ENCODE measurements at places on chromosomes 5 and 9.
A peak's percentile ranks its signal among the peaks of the same experiment; 100 is the strongest.

GRCh38 chr9:37426846-37427245 is 4.3 kb downstream of the GRHPR start:
- no peak for DNase-seq

- DNase-seq = no peak
Observed at GRCh38 chr9:137206602-137207001, 1.1 kb downstream of the NDOR1 start.

DNA sequence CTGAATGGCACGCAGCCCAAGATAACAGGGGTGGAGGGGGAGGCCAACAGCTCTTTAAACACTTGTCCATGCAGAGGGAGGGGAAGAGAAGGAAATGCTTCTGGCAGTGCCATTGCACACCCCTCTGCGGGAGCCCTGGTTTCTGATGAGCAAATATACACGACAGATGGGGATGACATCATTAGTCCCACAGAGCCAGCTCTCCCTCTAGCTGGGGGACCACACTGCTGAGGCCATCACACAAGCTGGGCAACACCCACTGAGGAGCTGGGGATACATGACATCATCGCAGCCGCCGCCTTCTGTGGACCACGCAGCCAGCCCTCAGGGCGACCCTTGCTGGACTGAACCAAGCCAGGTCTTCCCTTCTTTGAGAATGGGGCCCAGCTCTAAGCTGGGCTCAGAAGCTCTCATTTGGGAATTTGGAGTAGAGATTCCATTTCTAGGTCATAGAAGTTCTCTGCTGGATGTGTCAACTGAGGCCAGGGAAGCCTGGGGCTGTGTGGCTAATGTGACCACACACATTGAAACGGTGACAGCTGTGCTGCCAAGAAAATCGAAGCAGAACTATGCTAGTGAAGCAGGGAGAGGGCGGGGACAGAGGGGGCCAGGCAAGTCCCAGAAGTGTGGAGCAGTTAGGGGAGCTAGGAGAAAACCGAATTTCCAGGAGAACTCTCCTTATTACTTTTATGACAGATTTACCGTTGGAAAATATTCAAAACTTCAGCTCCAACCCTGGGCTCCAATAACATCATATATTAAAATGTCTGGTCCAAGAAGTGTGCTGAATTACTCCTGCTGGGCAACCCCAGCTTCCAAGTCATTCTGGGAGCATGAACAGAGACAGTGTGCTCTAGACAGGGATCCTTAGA is 79.5 kb downstream of the PRRT1B start:
- peak; percentile 89 for DNase-seq

GRCh38 chr5:181050016-181050415 is 9.9 kb downstream of the BTNL9 start:
- DNase-seq = no peak

- DNase-seq = no peak
Observed at GRCh38 chr9:5543875-5544702, 33.8 kb downstream of the PDCD1LG2 start.

DNA sequence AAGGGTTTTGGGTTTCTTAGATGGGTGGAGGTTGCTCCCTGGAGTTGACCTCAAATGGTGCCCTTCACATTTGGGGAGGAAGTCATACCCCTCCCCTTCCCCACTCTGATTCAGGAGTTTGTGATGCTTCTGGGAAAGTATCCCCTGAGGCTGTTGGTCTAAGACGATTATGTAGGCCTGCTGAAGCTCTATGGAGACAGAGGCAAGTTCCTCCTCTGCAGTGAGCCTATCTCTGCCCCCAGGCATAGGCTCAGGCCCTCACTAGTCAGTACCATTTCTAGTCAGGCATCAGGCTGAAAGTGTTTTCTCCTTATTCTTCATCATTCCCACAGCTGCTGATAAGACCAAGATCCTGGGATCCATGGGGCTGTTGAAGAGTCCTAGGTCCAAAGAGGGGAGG is 271.6 kb upstream of the NUDT12 start:
- no peak for DNase-seq

GRCh38 chr9:123361086-123361730 is 5.2 kb downstream of the CRB2 start:
- DNase-seq = no peak

GRCh38 chr5:45038366-45038987 is 229.7 kb downstream of the MRPS30 start:
- DNase-seq = peak; percentile 85

- no peak for DNase-seq
Observed at GRCh38 chr9:117718085-117718484, 13.9 kb downstream of the TLR4 start.

- DNase-seq = no peak
Observed at GRCh38 chr9:90943341-90943740, 141.7 kb downstream of the SYK start.

DNA sequence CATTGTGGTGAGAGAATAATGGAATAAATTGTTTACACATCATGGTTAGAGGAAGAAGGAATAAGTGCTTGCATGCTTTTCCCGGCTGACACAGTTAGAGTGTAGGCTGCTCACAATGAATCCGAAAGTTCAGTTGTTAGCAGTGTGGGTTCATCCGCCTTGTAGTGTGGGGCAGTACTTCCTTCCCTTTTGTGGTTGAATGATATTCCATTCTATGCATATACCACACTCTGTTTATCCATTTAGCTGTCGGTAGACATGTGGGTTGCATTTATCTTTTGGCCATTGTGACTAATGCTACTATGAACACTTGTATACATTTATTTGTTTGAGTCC is 84.0 kb downstream of the COL5A1 start:
- no peak for DNase-seq

DNA sequence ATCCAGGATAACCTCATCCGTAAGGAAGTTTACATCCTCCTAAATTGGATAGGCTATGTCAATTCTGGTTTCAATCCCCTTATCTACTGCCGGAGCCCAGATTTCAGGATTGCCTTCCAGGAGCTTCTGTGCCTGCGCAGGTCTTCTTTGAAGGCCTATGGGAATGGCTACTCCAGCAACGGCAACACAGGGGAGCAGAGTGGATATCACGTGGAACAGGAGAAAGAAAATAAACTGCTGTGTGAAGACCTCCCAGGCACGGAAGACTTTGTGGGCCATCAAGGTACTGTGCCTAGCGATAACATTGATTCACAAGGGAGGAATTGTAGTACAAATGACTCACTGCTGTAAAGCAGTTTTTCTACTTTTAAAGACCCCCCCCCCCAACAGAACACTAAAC is 1.3 kb downstream of the ADRB2 start:
- DNase-seq = no peak

- DNase-seq = no peak
Observed at GRCh38 chr5:115855959-115856358, 14.2 kb downstream of the AP3S1 start.

GRCh38 chr9:38424918-38425317 is 664 bp upstream of the IGFBPL1 start:
- no peak for DNase-seq

DNA sequence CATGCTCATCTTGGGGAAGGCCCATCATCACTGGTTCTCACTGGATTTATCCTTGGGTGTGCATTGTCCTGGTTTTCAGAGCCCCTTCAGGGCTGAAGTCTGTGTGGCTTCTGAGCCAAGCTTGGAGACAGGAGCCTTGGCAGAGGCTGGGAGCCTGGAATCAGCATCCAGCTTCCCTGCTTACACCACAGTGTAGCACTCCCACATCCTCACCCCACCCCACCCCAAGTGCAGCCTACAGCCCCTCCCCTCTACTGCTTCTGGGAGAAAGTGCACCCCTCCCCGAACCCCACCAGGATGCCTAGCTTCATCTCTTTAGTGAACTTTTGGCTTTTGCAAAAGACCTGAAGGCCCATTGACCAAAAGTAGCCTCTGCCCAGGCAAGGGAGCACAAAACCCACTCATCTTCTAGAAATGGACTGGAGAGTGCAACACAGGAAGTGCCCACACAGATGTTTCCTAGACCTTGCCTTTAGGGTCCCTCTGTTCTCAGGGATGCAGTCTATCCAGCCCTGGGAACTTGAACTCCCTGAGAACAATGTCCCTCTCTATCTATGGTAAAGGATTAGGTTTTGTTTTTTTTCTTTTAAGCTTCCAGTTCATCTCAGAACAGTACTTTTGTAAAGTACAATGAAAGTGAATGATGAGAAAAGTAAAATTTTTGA is 189.7 kb downstream of the PALM2AKAP2 start:
- no peak for DNase-seq

- no peak for DNase-seq
Observed at GRCh38 chr5:109546461-109546860, 136.7 kb upstream of the PJA2 start.

DNA sequence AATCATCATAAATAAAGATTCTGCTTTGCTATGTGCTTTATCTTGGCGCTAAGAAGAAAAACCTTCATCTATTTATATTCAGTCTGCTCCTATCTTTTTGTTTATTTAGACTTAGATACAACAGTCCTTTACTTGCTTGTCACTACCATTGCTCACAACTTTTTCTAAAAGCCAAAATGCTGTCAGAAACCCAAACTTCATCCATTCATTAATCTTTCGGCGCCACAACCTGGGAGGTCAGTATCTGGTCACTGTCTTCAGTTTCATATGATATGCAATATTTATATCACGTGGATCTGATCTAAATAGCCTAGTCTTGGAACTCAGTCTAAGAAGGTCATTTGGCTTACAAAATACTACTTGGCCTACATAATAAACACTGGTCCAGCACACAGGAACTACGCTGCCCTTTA is 159.3 kb upstream of the TARS1 start:
- no peak for DNase-seq

DNA sequence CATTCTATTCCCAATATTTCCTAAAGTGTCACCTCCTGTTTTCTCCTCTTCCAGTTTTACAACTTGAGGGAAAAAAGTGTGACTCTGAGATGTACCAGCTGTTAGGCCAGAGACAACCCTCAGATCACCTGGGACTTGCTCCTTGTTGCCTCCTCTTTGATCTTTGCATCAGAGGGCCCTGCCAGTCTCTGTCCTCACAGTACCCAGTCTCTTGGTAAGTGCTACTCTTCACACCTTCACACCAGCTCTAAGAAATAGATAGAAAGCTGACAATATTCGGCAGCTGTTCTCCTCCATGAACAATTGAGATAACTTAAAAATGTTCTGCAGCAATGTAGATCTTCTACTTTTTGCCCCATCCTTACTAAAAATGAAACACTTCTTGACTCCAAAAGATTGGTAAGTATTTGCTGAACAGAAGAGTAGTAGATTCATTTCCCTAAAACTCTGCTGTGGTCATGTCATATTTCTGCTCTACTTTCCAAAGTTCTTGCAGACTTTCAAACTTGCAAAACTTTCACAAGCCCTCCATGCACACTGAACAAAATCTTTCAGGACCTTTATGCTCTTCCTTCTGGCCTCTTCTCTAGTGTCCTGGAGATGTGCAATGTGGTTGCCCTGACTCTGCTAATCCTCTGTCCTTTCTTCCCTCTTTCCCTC is 188.6 kb downstream of the SNX18 start:
- DNase-seq = no peak

- DNase-seq = no peak
Observed at GRCh38 chr5:92401-93220, 643 bp downstream of the PLEKHG4B start.

GRCh38 chr5:95533761-95534160 is 21.0 kb downstream of the SKIC3 start:
- DNase-seq = no peak

GRCh38 chr5:179118338-179118737 is 58.2 kb downstream of the ZNF354C start:
- no peak for DNase-seq

DNA sequence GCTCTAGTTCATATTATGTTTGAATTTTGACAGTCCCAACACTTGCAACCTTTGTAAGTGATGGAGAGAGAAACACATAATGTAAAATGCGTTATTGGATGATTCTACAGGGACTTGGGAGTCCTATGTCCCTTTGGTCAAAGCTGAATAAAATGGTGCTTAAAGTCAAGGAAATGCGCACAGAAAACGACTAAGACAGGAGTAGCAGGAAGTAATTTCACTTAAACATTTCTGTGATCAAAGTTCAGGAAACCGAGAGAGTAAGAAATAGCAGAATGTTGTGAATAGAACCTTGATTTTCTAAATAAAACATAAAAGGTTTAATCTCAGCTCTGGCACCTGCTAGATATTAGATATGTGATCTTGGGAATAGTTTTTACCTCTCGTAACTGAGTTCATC is 2339.2 kb downstream of the MAT2B start:
- no peak for DNase-seq

DNA sequence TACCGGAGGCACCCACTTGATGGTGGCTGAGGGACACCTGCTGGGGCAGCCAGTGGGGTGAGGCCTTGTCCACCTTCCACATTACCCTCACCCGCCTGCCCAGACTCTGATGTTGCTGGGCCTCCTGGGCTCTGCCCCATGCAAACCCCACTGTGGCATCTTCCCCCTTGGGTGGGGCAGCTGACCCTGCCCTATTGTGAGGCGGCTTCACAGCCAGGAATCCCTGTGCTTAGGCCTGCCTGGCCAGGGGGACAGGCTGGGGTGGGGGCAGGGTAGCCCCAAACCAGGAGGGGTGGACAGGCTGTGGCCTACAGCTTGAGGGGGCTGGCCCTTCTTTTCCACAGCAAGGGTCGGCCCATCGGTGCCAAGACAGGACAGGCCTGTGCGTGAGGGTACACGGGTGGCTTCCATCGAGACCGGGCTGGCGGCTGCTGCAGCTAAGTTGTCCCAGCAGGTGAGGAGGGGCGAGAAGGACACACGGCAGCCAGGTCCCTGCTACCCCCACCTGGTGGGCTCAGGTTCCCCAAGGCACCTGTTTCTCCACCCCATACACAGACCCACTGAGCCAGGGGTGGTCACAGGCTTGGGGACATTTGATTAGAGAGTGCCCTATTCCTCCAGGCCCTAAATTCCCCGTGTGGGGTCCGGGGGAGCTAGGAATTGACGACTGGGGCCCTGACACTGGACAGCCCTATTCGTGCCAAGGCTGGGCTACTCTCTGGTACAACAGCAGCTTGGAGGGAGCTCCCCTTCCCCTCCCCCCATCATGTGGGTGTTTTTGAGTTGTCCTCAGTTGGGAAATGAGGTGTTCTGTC is 99.2 kb downstream of the PHF2 start:
- DNase-seq = no peak

DNA sequence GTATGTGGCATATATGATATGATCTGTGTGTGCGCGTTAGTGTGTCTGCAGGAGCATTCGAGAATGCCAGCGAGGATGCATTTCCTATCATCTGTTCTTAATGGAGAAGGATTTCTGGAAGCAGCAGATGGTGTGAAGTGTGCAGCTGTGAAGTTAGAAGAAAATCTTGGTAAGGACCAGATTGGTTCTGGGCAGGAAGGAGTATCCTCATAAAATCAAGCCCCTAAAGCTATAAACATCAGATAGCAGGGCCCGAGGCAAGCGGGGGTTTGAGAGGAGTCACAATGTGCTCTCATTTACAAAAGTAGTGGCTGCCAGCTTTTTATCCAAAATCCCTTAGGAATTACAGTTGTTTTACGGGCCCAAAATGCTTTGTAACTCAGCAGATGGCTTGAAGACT is 40.0 kb downstream of the DAPK1 start:
- no peak for DNase-seq

- DNase-seq = no peak
Observed at GRCh38 chr5:169970911-169971765, 9.2 kb downstream of the INSYN2B start.

GRCh38 chr5:132009706-132010405 is 1.6 kb downstream of the ACSL6 start:
- DNase-seq = no peak

Data from NCI-H446 treated with DMSO at 0.1 percent for 48 hours (cell line).